ENCODE measurements at places on chromosomes 5 and 9. TPM values are rescaled to one million over a fixed set of nuclear protein-coding genes. Genes with fewer than 3 reads are reported as not detected.

DNA sequence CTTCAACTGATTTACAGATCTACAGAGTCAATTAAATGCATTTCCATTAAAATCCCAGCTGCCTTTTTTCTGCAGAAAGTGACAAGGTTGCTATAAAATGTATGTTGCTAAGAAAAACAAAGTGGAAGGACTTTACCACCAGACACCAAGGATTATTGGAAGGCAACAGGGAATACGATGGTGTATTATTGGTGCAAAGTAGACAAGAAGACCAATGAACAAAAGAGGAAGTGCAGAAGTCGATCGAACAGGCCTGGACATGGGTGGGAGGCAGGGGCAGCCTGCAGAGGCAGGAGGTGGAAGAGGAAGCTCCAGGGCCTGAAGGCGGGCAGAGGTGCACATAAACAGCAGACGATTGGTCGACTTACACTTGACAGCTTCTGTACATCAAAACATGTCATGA lies 10.6 kb upstream of the SLC6A19 start:
- DNase-seq = no peak
- H3K27ac ChIP-seq = no peak overlapping the region
- H3K4me3 ChIP-seq = no peak overlapping the region

DNA sequence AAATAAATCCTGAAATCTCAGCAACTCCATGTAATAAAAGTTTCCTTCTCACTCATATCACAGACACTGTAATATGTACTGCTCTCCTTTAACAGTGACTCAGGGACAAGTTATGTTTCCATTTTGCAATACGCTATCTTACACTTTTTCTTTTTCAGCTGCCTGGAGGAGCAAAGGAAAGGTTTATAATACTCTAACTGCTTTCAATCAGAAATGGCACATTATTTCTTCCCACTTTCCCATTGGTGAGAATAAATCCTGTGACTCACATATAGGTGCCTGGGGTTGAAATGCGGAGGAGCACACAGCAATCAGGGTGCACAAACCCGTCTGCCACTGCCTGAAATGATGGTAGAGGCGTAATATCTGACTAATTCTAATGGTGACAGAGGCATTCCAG lies 186.6 kb downstream of the HINT1 start:
- H3K4me1 ChIP-seq = no peaks in the 10 kb centered on the region
- no peak for DNase-seq
- H3K36me3 ChIP-seq = no peaks in the 10 kb centered on the region
- H3K27me3 ChIP-seq = no peaks in the 10 kb centered on the region

- no peak overlapping the region for H3K4me3 ChIP-seq
- no peaks in the 10 kb centered on the region for H3K36me3 ChIP-seq
- peaks cover 12% of the 10 kb centered on the region for H3K4me1 ChIP-seq
- no peaks in the 10 kb centered on the region for H3K27me3 ChIP-seq
- no peak overlapping the region for H3K27ac ChIP-seq
- no peak for DNase-seq
These were observed 13.9 kb downstream of the TGFBI start for GRCh38 chr5:136042665-136043121.

SLIT3 gene
- total RNA-seq = 86.6 TPM

DNA sequence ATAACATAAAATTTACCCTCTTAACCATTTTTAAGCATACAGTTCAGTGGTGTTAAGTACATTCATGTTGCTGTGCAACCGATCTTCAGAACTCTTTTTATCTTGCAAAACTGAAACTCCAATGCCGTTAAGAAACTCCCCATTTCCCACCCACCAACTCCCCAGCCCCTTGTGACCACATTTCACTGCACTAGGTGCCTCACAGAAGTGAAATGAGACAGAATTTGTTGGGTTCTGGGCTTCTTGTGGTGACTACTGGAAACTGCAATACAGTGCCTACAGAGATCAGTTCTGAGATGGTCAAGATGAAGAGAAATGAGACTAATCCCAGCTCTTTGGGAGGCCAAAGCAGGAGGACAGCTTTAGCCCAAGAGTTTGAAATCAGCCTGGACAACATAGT lies 202.1 kb upstream of the SLC30A5 start:
- no peaks in the 10 kb centered on the region for H3K4me1 ChIP-seq
- no peaks in the 10 kb centered on the region for H3K27me3 ChIP-seq
- no peak overlapping the region for H3K4me3 ChIP-seq
- H3K27ac ChIP-seq = no peak overlapping the region

DNA sequence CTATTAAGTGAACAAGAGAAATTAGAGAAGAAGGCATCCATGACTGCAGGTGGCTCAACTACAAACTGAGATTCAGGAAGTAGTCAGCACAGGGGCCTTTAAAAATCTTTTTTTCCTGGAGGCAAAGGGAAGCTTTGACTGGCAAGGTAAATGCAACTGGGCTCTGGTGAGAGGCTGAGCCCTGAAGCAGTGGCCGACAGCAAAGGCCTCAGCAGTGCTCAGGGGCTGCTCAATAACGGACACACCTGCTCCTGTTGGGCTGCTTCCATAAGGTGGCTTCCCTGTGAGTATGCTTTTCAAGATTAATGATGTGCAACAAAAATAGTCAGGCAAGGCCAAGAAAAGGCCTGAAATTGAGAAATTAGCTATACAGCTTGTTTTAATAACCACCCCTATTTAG lies 134.2 kb upstream of the RGMB start:
- peaks cover 52% of the 10 kb centered on the region for H3K4me1 ChIP-seq
- no peak overlapping the region for H3K4me3 ChIP-seq
- H3K36me3 ChIP-seq = no peaks in the 10 kb centered on the region

DNA sequence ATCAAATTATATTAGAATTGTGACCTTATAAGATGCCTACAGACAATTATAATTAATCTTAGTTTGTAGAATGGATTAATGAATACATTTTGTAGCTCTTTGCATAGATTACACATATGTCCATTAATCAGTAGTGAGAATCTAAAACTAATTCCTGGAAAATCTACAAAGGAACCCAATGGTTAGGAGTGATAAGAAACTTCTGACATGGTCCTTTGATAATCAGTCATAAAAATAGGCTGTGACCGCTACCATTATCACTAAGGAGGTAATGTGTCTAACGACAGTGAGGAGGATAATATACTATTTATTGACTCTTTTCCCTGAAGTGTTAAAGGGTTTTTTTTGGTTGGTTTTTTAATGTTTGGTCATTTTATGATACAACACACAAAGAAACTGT lies 46.6 kb downstream of the BNC2 start:
- no peak overlapping the region for H3K27ac ChIP-seq
- no peaks in the 10 kb centered on the region for H3K27me3 ChIP-seq
- no peak overlapping the region for H3K4me3 ChIP-seq

RLN1 gene
- not detected for total RNA-seq

KCNV2 gene
- total RNA-seq = not detected

PLPPR1 gene
- total RNA-seq = 0.99 TPM

CA9 gene
- total RNA-seq = not detected

CCDC180 gene
- 1.9 TPM for total RNA-seq

GRCh38 chr5:96340357-96340756 lies 92.7 kb downstream of the PCSK1 start:
- H3K4me3 ChIP-seq = no peak overlapping the region
- no peak for DNase-seq
- no peak overlapping the region for H3K27ac ChIP-seq
- peaks cover 45% of the 10 kb centered on the region for H3K4me1 ChIP-seq

- H3K4me3 ChIP-seq = no peak overlapping the region
- no peaks in the 10 kb centered on the region for H3K36me3 ChIP-seq
- no peak overlapping the region for H3K27ac ChIP-seq
- H3K27me3 ChIP-seq = no peaks in the 10 kb centered on the region
These were observed 103.5 kb upstream of the ARRDC3 start for GRCh38 chr5:91486638-91487037.

DNA sequence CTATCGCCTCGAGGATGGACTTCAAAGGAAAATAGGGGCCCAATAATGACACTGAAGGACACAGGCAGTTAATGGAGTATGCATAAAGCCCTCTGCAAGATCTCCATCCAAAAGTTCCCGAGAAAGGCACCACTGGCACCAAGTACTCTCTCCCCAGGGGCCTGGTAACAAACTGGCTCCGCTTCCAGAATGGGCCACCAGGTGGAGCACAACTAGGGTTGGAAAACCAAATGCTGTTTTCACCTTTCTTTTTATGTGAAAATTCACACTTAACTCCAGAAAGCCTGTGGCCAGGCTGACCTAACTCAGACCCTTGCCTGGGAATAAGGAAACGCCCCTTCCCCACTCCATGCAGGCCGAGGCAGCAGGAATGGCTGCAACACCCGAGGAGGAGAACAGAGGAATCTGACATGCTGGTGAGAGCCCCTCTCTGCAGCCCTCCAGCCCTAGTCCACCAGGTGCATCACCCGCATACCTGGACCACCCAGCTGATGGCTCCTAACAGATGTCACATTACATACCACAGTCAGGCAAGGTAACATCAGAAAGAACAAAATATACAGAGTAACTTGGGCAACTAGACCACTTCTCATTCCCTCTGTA lies 42.8 kb downstream of the CAMSAP1 start:
- no peak overlapping the region for H3K27ac ChIP-seq
- peaks cover 13% of the 10 kb centered on the region for H3K36me3 ChIP-seq

DNA sequence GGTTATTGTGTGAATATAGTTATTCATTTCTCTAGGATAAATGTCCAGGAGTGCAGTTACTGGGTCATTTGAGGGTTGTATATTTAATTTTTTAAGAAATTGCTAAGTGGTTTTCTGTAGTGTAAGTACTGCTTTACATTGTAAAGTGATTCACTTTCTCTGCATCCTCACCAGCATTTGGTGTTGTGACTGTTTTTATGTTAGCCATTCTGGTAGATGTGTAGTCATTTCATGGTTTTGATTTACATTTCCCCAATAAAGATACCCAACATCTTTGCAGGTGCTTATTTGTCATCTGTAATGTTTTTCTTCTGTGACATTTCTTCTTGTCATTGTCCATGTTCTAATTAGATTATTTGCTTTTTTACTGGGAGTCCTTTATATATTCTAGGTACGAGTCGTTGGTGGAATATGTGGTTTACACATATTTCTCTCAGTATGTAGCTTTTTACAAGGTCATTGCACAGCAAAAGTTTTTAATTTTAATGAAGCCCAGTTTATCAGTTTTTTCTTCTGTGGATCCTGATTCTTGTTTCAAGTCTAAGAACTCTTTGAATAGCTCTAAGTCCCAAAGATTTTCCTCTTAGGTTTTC lies 34.0 kb downstream of the SCGB3A1 start:
- H3K36me3 ChIP-seq = no peaks in the 10 kb centered on the region
- no peaks in the 10 kb centered on the region for H3K27me3 ChIP-seq
- DNase-seq = no peak
- no peak overlapping the region for H3K27ac ChIP-seq
- H3K4me3 ChIP-seq = no peak overlapping the region

TAF1L gene
- not detected for total RNA-seq

DNA sequence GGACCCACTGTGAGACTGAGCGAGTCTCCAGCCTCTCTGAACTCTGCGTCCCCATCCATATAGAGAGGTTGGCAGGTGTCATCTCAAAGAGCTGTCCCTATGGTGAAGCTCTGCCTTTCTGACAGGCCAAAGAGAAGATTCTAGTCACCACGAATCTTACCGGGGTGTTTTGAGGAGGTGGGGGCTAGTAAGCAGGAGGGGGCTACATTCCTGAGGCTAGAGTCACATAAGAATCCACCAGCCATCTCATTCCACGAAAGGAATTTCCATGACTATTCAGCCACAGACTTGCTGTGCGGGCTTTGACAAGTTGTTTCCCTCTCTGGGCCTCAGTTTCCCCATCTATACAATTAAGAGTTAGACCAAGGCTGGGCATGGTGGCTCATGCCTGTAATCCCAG lies 16.3 kb downstream of the PDGFRB start:
- no peaks in the 10 kb centered on the region for H3K36me3 ChIP-seq
- H3K27me3 ChIP-seq = no peaks in the 10 kb centered on the region
- DNase-seq = no peak
- peak overlapping the region; percentile 83 for H3K27ac ChIP-seq
- peak overlapping the region; percentile 28 for H3K4me3 ChIP-seq
- peaks cover 94% of the 10 kb centered on the region for H3K4me1 ChIP-seq

- DNase-seq = no peak
- H3K27me3 ChIP-seq = no peaks in the 10 kb centered on the region
These were observed 41.7 kb upstream of the ARRDC3 start for GRCh38 chr5:91424638-91425436.

SMIM33 gene
- total RNA-seq = not detected

DNA sequence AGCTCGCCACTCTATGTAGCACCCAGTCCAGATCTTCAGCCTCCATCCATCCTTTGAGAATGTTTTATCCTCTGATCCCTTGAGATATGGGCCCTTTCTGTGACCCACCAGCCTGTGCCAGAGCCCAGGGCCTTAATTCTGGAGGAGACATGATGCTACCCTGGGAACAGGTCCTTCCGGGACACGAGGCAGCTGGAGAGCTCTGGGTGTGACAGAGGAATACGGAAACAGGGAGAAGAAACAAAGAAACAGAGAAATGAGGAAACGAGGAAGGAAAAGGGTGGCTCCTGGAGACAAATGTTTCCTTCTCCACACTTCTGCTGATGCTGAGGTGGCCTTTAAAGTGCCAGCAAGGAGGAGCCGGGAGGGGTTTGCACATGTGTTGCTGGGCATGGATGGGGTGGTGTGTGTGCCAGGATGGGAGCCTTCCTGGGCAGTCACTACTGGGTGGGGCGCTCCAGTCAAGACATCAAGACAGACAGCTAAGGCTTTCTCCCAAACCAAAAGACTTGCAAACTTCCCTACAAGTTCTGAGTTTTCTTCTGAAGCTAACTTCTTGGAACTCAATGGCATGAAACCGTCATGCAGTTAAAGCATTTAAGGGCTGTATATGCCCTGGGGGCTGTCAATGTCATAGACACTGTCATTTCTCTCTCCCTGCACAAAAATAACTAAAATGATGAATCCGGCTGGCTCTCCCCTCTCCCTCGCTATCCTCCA lies 22.8 kb upstream of the MARCHF6 start:
- H3K36me3 ChIP-seq = no peaks in the 10 kb centered on the region
- no peaks in the 10 kb centered on the region for H3K27me3 ChIP-seq
- H3K4me3 ChIP-seq = no peak overlapping the region
- peak overlapping the region; percentile 61 for H3K27ac ChIP-seq
- peaks cover 46% of the 10 kb centered on the region for H3K4me1 ChIP-seq

DNA sequence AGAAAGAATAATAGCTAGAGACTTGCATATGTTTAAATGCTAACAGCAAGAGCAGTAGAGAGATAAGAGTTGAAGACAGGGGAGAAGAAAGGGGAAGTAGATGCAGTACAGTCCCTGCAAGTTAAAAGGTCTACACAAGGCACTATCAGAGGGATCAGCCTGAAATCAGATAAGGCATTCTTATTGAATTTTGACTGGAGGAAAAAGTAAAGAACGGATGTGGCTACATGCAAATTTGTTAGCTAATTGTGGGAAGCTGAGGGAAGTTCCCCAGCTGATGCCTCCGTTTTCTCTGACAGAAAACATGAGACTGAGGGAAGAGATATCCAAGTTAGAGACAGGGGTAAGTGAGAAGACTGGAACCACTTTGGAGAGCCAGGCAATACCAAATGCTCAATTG lies 12.9 kb upstream of the RHOBTB3 start:
- no peaks in the 10 kb centered on the region for H3K27me3 ChIP-seq
- DNase-seq = no peak
- H3K36me3 ChIP-seq = no peaks in the 10 kb centered on the region
- H3K4me1 ChIP-seq = peaks cover 30% of the 10 kb centered on the region
- no peak overlapping the region for H3K27ac ChIP-seq
